Upper lobe of left lung (tissue), 6 donors: ENCODE measurements at places on chromosomes 16 and 17. TPM values are rescaled to one million over a fixed set of nuclear protein-coding genes. Genes with fewer than 3 reads are reported as not detected.

CLDN6 gene
- 0.30 TPM for total RNA-seq

PALB2 gene
- total RNA-seq, result 11.8 TPM

OR1E2 gene
- not detected for total RNA-seq

GPR142 gene
- total RNA-seq, result not detected

SLFN11 gene
- 101 TPM for total RNA-seq

CCL4L2 gene
- total RNA-seq, result 1.7 TPM

ACSF3 gene
- 31.4 TPM for total RNA-seq

SDR42E1 gene
- total RNA-seq, result 2.9 TPM

TMC7 gene
- 6.0 TPM for total RNA-seq

GRB7 gene
- 33.5 TPM for total RNA-seq

WNT9B gene
- total RNA-seq, result 1.8 TPM

DPEP3 gene
- 0.40 TPM for total RNA-seq

CAMTA2 gene
- 162 TPM for total RNA-seq

SOST gene
- not detected for total RNA-seq

AP2B1 gene
- 76.5 TPM for total RNA-seq

DNA sequence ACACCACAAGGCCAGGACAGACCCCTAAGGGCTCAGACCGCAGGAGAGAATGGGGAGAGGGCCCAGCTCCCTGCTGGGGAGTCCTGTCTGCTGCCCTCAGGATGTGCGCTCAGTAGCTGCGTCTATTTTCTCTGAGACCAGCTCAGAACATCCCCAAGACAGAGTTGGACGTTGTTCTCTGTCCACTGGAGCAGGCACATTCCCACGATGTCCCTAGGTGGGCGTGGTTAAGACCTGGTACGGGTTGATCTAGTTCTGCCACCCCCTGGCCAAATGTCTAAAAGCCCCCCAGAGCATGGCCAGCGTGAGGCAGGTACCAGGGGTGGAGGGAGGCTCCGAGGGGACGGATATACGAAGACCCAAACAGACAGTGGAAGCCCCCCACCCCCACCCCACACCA is 842 bp upstream of the CALB2 start:
- DNase-seq, result no peak
- H3K27ac ChIP-seq, result no peak overlapping the region
- no peak overlapping the region for H3K4me3 ChIP-seq
- peaks cover 10% of the 10 kb centered on the region for H3K4me1 ChIP-seq

GRCh38 chr17:75684924-75685323 is 17.8 kb downstream of the SAP30BP start:
- no peak overlapping the region for H3K4me3 ChIP-seq
- DNase-seq, result no peak
- peaks cover 69% of the 10 kb centered on the region for H3K4me1 ChIP-seq
- H3K36me3 ChIP-seq, result no peaks in the 10 kb centered on the region
- H3K27ac ChIP-seq, result peak overlapping the region; percentile 80
- H3K27me3 ChIP-seq, result no peaks in the 10 kb centered on the region

GRCh38 chr17:21357696-21358656 is 18.2 kb upstream of the KCNJ12 start:
- no peak overlapping the region for H3K27ac ChIP-seq
- H3K4me1 ChIP-seq, result peaks cover 8% of the 10 kb centered on the region
- H3K4me3 ChIP-seq, result no peak overlapping the region
- DNase-seq, result no peak
- H3K27me3 ChIP-seq, result no peaks in the 10 kb centered on the region
- H3K36me3 ChIP-seq, result no peaks in the 10 kb centered on the region

- H3K27ac ChIP-seq, result no peak overlapping the region
- H3K27me3 ChIP-seq, result no peaks in the 10 kb centered on the region
- no peak overlapping the region for H3K4me3 ChIP-seq
- no peaks in the 10 kb centered on the region for H3K4me1 ChIP-seq
Measured at GRCh38 chr17:80047176-80047575, 10.7 kb downstream of the CCDC40 start.

DNA sequence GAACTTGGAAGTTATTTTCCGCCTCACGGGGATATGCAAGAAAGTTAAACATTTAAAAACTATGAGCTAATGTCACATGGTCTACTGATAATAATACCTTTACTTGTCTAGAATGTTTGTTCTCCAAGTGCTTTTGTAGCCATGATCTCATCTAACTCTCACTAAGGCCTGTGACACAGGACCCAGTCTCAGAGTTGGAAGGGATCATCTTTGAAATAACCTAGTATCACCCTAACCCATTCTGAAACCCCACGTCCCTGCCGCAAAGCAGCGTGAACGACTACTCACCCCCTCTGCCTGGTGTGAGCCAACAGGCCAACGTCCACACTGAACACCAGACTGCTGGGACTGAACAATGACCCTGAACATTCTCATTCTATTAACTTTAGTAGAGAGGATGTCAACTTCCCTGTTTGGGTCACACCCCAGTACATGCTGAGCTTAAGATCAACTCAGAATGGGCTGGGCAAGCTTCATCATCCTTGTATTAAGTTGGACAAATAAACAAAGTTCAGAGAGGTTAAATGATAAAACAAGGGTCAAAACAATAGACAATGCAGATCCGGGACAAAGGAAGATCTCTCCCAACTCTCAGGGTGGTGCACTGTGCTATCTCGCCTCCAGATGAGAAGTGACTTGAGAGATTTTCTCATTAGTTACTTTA is 54.8 kb upstream of the BCAR1 start:
- DNase-seq, result no peak
- H3K27me3 ChIP-seq, result no peaks in the 10 kb centered on the region
- H3K36me3 ChIP-seq, result peaks cover 28% of the 10 kb centered on the region
- peaks cover 22% of the 10 kb centered on the region for H3K4me1 ChIP-seq
- H3K27ac ChIP-seq, result peak overlapping the region; percentile 44

DNA sequence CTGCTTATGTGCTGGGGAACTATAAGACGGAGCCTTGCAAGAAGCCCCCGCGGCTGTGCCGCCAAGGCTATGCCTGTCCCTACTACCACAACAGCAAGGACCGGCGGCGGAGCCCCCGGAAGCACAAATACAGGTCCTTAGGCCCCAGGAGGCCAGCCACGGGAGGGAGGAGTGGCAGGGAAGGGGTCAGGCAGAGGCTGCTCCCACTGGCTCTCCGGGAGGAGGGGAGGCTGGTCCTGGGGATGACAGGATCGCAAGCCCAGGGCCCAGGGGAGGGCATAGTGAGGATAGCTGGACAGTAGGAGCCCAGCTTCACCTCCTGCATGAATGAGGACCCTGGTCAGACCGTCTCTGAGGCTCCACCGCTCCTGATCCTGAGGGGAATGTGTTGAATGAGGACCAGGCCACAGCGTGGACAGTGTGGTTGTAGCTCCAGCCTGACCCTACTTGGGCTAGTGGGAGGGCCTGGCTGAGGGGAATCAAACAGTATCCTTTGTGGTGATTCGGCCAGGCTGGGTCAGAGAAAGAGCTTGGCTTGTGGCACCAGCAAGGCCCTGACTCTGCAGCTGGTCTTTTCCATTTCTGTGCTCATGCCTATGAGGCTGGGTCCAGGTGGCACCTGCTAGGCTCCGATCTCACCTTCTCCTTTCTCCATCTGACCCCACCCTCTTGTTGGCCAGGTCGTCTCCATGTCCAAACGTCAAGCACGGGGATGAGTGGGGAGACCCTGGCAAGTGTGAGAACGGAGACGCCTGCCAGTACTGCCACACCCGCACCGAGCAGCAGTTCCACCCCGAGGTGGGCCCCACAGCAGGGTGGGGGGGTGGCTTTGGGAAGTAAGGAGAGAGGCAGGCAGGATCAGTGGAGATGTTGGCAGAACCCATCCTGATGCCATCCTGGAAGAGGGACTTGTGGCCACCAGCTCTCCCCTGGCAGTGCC is 28.7 kb downstream of the UNK start:
- peaks cover 19% of the 10 kb centered on the region for H3K36me3 ChIP-seq
- H3K4me1 ChIP-seq, result no peaks in the 10 kb centered on the region
- no peak overlapping the region for H3K27ac ChIP-seq

- peaks cover 56% of the 10 kb centered on the region for H3K4me1 ChIP-seq
- H3K4me3 ChIP-seq, result no peak overlapping the region
- H3K36me3 ChIP-seq, result peaks cover 2% of the 10 kb centered on the region
- no peaks in the 10 kb centered on the region for H3K27me3 ChIP-seq
- peak; percentile 68 for DNase-seq
- H3K27ac ChIP-seq, result peak overlapping the region; percentile 92
Measured at GRCh38 chr17:1577583-1578013, 15.0 kb upstream of the PITPNA start.

GRCh38 chr17:64938925-64939474 is 19.7 kb upstream of the LRRC37A3 start:
- peaks cover 8% of the 10 kb centered on the region for H3K4me1 ChIP-seq
- no peaks in the 10 kb centered on the region for H3K27me3 ChIP-seq
- no peaks in the 10 kb centered on the region for H3K36me3 ChIP-seq
- H3K27ac ChIP-seq, result no peak overlapping the region
- H3K4me3 ChIP-seq, result no peak overlapping the region

GRCh38 chr17:28447396-28447760 is 26.1 kb upstream of the SLC13A2 start:
- no peaks in the 10 kb centered on the region for H3K36me3 ChIP-seq
- H3K4me3 ChIP-seq, result no peak overlapping the region
- no peaks in the 10 kb centered on the region for H3K27me3 ChIP-seq
- no peak overlapping the region for H3K27ac ChIP-seq

- H3K36me3 ChIP-seq, result no peaks in the 10 kb centered on the region
- no peak overlapping the region for H3K4me3 ChIP-seq
- no peak overlapping the region for H3K27ac ChIP-seq
- H3K27me3 ChIP-seq, result no peaks in the 10 kb centered on the region
Measured at GRCh38 chr16:6232056-6232455, 1100.6 kb upstream of the RBFOX1 start.

- H3K27me3 ChIP-seq, result no peaks in the 10 kb centered on the region
- H3K4me3 ChIP-seq, result no peak overlapping the region
- H3K4me1 ChIP-seq, result no peaks in the 10 kb centered on the region
- no peak for DNase-seq
Measured at GRCh38 chr16:64693946-64694345, 427.9 kb downstream of the CDH11 start.

DNA sequence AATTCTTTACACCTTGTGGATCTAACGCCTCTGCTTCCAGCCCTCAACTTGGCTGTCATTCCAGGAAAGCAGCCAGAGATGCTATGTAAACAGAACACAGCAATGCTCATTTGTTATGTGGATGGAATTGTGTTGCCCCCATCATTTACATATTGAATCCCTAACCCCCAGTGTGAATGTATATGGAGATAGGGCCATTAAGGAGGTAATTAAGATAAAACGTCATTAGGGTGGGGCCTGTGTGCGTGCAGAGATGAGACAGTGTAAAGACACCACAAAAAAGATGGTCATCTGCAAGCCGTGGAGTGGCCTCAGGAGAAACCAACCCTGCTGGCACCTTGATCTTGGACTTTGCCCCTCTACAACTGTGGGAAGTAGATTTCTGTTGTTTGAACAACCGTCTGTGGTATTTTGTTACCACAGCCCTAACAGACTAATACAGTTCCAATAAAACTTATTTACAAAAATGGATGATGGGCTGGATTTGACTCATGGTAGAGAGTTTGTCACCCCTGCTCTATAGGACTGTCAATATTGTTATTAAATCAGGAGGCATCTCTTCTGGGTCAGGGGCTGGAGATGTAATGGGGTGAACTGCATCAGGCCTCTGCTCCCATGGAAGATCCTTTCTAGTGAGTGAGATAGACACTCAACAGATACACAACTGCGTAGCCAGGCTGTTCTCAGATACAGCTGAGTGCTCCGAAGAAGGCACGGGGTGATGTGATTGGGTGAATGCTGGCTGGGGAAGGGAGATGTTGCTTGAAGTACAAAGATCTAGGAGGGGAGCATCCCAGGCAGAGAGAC is 339.0 kb downstream of the SNX29 start:
- DNase-seq, result no peak
- no peak overlapping the region for H3K4me3 ChIP-seq

DNA sequence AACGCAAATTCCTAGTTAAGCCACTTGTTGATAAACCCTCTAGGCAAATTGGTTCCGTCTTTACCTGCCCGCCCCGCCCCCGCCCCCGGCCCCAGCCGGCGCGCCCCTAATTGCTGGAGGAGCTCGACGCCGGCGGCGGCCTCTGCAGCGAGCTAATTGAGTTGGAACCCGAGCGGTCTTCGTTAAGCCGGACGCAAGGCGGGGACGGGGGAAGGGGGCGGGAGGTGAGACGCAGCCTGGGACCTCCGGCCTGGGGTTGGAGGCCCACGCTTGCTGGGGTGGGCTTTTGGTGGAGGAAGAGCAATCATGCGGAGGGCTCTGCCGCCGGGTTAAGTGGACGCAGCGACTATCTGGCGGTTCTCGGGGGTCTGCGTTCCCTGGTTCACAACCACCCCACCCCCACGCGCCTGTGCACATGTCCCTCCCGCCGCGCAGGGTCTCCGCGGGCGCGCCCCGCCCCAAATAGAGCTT is 12.7 kb upstream of the FOXF1 start:
- no peak for DNase-seq
- no peaks in the 10 kb centered on the region for H3K4me1 ChIP-seq
- H3K4me3 ChIP-seq, result peak overlapping the region; percentile 43
- H3K36me3 ChIP-seq, result no peaks in the 10 kb centered on the region
- no peaks in the 10 kb centered on the region for H3K27me3 ChIP-seq

GRCh38 chr16:27747946-27748345 is 198.0 kb downstream of the KATNIP start:
- H3K4me3 ChIP-seq, result no peak overlapping the region
- H3K4me1 ChIP-seq, result no peaks in the 10 kb centered on the region
- peaks cover 20% of the 10 kb centered on the region for H3K36me3 ChIP-seq
- no peak for DNase-seq
- H3K27me3 ChIP-seq, result no peaks in the 10 kb centered on the region

DNA sequence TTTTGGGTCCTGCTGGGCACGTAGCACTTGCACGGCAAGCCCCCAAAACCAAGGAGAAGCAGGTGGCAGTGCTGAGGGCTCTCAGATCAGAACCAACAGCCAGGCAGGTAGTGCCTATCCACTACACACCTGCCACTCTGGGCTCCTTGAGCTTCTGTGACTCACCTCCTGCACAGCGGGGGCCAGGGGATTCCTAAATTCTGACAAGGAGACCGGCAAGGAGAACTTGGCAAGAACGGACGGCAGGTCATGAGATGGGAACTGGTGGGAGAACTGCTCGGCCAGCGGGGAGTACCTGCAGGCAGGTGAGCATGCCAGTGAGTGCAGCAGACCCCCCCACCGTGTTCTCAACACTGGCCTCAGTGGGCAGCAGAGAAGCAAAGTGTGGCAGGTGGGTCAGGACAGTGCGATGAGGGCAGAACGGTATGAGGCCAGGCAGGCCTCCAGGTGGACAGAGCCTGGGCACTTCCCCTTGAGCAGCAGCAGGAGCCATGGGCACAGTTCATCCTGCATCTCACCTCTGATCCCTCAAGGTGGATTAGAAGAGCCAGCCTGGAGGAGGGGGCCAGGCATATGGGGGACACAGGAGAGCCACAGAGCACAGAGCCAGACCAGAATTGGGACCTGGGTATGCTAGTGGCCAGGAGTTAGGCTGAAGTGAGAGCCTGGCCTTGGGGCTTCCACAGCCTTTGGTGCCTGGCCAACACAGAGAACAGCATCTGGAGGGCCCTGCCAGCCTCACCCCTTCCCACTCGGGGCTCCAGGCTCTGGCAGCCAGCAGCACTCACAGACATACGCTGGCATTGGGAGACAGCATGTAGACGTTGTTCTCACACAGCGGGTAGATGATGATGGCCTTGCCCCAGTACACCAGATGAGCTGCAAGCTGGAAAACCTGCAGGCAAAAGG is 14.7 kb downstream of the MPG start:
- H3K27me3 ChIP-seq, result no peaks in the 10 kb centered on the region
- peak overlapping the region; percentile 27 for H3K27ac ChIP-seq
- DNase-seq, result no peak
- H3K4me3 ChIP-seq, result no peak overlapping the region
- H3K4me1 ChIP-seq, result peaks cover 5% of the 10 kb centered on the region
